ENCODE measurements at places on chromosomes 1 and 21.

DNA sequence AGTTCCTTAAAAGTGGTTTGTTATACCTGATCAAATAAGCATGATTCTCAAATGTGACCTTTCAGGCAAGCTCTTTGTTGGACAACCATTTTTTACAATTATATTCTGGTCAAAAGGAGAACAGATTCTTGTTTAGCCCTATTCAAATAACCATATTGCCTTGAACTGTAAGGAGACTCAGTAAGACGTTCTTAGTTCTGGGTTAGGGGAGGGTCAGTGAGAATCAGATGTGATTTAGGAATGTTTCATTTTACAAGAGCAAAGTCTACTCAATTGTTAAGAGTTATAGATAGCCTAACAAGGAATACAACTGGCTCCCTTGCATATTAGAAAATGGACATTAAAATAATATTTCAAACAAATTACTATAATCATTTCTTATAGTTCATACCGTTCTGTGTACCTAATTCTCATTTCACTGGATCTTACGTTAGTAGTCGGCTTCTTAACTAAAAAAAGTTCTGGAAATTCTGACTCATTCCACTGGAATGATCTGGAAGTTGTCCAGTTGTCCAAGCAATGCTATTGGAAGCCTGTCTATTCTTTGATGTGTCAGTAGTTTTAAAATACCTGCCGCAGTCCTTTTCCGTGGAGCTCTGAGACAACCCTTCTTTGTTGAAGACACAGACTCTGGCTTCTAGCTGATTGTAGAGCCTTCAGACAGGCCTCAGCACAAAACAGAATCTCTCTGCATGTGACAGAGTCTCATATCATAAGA lies 88.8 kb downstream of the MAST2 start:
- no peak for DNase-seq

DNA sequence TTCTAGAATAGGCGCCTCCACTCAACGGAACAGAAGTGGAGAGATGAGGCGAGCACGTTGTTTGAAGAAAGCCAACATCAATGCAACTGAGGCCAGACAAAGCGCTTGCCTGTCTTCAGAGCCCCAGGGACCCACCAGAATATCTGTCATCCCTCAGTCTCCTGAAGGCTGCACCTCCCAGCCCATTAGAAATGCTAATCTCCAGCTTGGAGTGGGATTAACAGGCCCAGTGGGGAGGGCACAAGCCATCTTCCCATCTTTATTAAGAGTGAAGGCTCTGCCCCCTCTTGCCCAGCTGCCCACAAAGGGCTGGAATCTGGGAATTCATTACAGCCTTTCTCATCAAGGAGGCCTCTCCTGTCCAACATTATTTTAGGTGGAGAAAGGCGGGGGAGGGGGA lies 16.8 kb upstream of the CNTN2 start:
- DNase-seq = no peak

GRCh38 chr1:12572522-12572921 lies 45.5 kb downstream of the DHRS3 start:
- no peak for DNase-seq

DNA sequence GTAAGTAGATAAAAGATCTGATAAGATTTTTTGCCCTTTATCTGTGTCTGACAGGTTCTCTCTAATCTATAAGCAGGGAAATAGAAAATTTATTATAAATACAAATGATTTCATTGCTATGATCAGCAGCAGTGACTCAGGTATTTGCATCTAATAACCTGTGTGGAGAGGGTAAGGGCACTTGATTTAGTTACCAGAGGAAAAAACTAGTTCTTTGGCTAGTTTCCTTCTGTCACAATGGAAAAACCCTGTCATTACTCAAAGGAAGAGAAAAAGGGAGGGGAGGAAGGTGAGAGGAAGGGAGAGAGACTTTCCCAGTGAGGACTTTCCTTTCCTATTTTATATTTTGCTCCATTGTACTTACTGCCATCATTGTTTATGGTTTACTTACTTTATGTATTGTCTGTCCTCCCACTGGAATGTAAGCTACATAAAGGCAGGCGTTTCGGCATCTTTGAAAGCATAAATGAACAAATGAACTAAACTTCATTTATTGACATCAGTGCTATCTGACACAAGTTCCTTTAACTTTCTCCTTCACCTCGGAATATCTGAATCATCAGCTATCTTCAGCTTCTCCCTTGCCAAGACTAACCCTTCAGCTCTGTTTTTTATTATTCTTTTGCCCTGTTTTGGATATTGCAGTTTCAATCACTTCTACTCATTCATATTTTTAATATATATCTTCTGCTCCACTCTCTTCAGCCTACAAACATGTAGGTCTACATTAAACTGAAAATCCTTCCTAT lies 34.9 kb downstream of the WDR3 start:
- DNase-seq = no peak

GRCh38 chr21:32406405-32406804 lies 6.1 kb upstream of the EVA1C start:
- peak; percentile 25 for DNase-seq

All from upper lobe of left lung (tissue), 6 donors.